Thoracic aorta (tissue), 2 donors: ENCODE measurements at places on chromosomes 11 and 22. TPM values are rescaled to one million over a fixed set of nuclear protein-coding genes. Genes with fewer than 3 reads are reported as not detected.

The ANO3 gene
- total RNA-seq = 13.4 TPM

The TIMP3 gene
- total RNA-seq = 756 TPM

The OR51F1 gene
- not detected for total RNA-seq

The NLRP14 gene
- total RNA-seq = not detected

The MMP11 gene
- 10.2 TPM for total RNA-seq

The MRE11 gene
- 12.6 TPM for total RNA-seq

The TEX54 gene
- not detected for total RNA-seq

The OR4A16 gene
- not detected for total RNA-seq

The MEN1 gene
- 11.6 TPM for total RNA-seq

The TSPAN4 gene
- 107 TPM for total RNA-seq

The SUSD2 gene
- 16.8 TPM for total RNA-seq

The GUCY1A2 gene
- 9.4 TPM for total RNA-seq

The MUC6 gene
- total RNA-seq = 13.1 TPM

The OR52N1 gene
- not detected for total RNA-seq

The OR5B21 gene
- total RNA-seq = not detected

The IGF2 gene
- total RNA-seq = 39.4 TPM

The GGTLC3 gene
- total RNA-seq = not detected

The TCN1 gene
- not detected for total RNA-seq

The ROBO4 gene
- total RNA-seq = 8.5 TPM

The CD6 gene
- total RNA-seq = 2.2 TPM

The NADSYN1 gene
- total RNA-seq = 112 TPM

The FREY1 gene
- total RNA-seq = not detected

The IFTAP gene
- total RNA-seq = 18.3 TPM

The GAS2 gene
- total RNA-seq = not detected

The INS gene
- not detected for total RNA-seq

The OR52H1 gene
- total RNA-seq = 2.0 TPM

The NUCB2 gene
- total RNA-seq = 93.8 TPM

The ACR gene
- not detected for total RNA-seq

The NCAM1 gene
- total RNA-seq = 69.2 TPM

The FOLH1 gene
- 0.63 TPM for total RNA-seq

The MS4A3 gene
- not detected for total RNA-seq

The DRD4 gene
- total RNA-seq = not detected

The MOV10L1 gene
- total RNA-seq = 4.6 TPM

The TRPM5 gene
- total RNA-seq = not detected

The APOL5 gene
- total RNA-seq = not detected

The SCGB2A2 gene
- 3.7 TPM for total RNA-seq

The NXPE4 gene
- not detected for total RNA-seq

The CABP4 gene
- 5.3 TPM for total RNA-seq

The MLC1 gene
- total RNA-seq = 1.6 TPM

The GAB4 gene
- total RNA-seq = not detected

The TENM4 gene
- total RNA-seq = 6.1 TPM

The MYBPC3 gene
- total RNA-seq = not detected

The MAP6 gene
- 15.6 TPM for total RNA-seq

The OR51F2 gene
- total RNA-seq = not detected

The BLID gene
- 24.6 TPM for total RNA-seq

The LDHAL6A gene
- total RNA-seq = not detected

The MS4A12 gene
- total RNA-seq = not detected

The HORMAD2 gene
- not detected for total RNA-seq

The ANGPTL5 gene
- total RNA-seq = 2.0 TPM

The ASRGL1 gene
- 39.7 TPM for total RNA-seq

The LDLRAD3 gene
- 6.1 TPM for total RNA-seq

The B3GAT1 gene
- not detected for total RNA-seq

The GTF2H1 gene
- 32.9 TPM for total RNA-seq

The MIAT gene
- 3.6 TPM for total RNA-seq

The NLRP10 gene
- total RNA-seq = not detected

The ACRV1 gene
- total RNA-seq = not detected

The CALCA gene
- total RNA-seq = 3.1 TPM

The MRGPRE gene
- total RNA-seq = not detected
